ENCODE measurements at places on chromosomes 5 and 9. TPM values are rescaled to one million over a fixed set of nuclear protein-coding genes. Genes with fewer than 3 reads are reported as not detected.

GRCh38 chr5:138611678-138612218, 36.5 kb upstream of the HSPA9 start:
- DNase-seq, result peak; percentile 55

- no peak for DNase-seq
These were observed 326 bp downstream of the RIGI start for GRCh38 chr9:32525709-32526030.

Gene MCTP1
- 4.8 TPM for polyA plus RNA-seq

GRCh38 chr5:98455665-98456064, 317.8 kb upstream of the RGMB start:
- no peak for DNase-seq

GRCh38 chr9:78899006-78899405, 602.1 kb downstream of the PSAT1 start:
- DNase-seq, result no peak

Gene IRX2
- 70.7 TPM for polyA plus RNA-seq

Gene TPPP
- 6.9 TPM for polyA plus RNA-seq

DNA sequence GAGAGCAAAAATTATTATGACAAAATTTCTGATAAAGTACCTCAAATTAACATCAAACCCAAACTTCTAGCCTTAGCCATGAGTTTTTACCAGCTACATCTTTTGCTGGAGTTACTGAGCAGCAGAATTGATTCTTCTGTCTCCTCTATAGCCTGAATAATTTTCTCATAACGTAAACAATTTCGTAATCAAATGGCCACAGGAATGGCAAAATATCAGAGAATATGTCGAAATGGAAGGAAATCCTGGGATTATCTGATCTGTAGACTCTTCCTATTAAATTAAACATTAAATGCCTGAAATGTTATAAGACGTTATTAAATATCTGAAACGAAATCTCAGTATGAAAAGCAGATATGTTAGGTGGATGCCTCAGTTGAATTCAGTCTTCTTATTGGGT, 41.1 kb downstream of the LURAP1L start:
- no peak for DNase-seq

- no peak for DNase-seq
These were observed 52.5 kb downstream of the TRIP13 start for GRCh38 chr5:944992-945685.

DNA sequence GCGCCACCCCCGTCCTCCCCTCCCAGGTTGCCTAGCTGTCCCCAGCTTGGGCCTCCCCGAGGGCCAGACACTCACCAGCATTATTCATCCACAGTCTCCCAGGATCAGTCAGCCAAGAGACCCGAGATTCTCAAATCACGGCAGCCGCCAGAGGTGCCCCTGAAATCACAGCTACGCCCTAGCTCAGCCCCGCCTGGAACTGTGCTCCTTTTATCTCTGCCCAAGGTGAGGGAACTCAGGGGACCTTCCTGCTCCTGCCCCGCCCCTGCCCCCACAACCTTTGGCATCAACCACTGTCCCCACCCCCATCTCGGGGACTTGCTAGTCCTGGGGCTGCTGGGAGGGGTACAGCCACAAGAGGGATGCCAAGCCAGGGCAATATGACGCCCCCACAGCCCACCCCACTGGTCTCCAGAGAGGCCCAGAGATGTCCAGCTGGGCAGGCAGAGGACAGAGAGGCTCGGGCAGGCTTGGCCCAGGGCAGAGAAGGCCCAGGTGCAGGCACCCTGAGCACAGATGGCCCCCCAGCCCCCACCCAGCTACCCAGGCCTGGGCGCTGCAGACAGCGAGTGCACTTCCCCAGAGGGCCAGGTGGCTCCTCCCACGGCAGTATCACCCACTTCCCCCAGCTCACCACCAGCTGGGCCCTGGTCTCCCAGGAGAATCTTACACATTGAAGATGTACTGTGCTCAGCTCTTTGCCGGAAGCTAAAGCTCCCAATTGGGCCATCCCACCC, at the start of gene FUT7:
Gene FUT7, minus strand, starts transcription at position 185 of the 737 bp plus-strand sequence. Its CDS starts 97 bp downstream, at position 88.
- DNase-seq, result no peak

DNA sequence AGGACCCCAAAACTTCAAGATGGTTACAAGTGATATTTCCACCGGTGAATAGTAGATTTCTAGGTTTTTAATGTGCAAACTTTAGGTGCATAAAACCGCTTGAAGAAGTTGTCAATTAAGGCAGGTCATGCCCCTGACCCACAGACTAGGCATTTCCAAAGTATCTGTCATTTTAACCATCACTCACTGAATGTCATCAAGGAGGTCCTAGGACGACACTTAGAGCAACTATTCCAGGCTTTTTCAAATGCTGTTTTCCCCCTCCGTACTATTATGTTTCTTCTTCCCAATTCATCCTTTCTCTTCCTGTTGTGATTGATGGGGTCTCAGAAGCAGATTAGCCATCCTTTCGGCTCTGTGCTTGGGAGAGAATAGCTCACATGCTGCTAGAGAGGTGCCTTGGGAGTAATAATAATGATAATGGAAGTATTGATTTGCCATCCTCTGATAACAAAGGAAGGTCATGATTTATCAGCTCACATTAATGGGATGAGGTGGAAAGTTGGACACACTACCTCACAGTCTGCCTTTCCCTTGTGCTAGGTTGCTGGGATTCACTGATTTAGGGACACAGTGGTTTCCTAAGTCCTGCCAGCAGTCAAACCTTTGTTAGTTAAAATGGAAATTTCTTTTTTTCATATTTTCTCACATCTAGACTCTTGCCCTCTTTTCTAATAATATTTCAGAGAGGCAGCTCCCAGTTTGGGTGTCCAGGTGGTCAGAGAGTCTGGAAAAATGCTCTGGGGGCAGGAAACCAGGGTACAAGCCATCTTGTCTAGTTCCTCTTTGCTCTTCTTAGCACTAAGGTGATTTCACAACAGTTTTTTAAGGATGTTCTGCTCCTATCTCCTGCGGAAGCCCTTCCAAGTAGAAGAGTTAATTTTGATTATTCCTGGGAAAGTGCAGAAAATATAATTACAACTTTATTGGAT, 67.0 kb downstream of the PTTG1 start:
- no peak for DNase-seq

GRCh38 chr9:134560206-134560605, 81.4 kb upstream of the COL5A1 start:
- DNase-seq, result no peak

Gene PTGDS
- polyA plus RNA-seq, result 21.9 TPM

GRCh38 chr5:110038297-110038997, 348.7 kb downstream of the MAN2A1 start:
- no peak for DNase-seq

DNA sequence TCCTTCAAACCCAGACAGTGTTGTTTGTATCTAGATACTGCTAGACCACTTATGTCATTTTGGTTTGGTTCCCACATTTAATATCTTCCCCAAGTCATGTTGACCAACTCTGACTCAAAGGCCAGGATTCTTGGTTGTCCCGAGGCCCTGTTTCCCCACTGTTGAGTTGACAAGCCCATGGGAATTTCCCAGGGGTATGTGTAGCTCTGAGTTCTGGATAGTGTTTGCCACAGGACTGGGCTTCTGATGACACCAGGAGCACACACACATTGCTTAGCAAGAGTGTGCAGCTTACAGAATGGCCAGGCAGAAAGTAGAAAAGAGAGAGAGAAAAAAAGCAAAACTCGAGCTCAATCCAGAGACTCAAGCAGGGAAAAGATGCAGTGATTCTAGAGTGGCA, 214.4 kb downstream of the NXNL2 start:
- DNase-seq, result no peak

DNA sequence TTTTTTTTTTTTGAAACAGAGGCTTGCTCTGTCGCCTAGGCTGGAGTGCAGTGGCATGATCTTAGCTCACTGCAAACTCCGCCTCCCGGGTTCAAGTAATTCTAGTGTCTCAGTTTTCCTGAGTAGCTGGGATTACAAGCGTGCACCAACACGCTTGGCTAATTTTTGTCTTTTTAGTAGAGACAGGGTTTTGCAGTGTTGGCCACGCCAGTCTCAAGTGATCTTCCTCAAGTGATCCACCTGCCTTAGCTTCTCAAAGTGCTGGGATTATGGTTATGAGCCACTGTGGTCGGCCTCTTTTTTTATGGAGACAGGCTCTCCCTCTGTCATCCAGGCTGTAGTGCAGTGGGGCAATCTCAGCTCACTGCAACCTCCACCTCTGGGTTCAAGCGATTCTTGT, 82.9 kb downstream of the RAB24 start:
- no peak for DNase-seq

GRCh38 chr9:134401391-134401790, 75.1 kb downstream of the RXRA start:
- no peak for DNase-seq

Gene TMEM215
- polyA plus RNA-seq, result not detected

Gene DDX4
- polyA plus RNA-seq, result not detected

DNA sequence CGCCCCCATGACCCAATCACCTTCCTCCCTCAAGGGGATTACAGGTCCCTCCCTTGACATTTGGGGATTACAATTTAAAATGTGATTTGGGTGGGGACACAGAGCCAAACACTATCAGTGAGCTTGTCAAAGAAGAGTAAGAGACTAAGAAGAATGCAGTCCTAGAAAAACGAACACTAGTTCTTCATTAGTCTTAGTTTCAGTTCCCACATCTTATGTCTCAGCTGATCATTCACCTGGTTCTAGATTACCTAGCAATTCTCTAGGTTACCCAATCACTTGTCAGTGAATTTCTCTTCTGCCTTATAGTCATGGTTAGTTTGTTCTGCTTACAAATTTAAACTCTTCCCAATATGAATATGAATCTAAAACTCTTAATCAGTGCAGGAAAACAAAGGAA, 251.5 kb downstream of the COX7C start:
- no peak for DNase-seq

Gene IL33
- 163 TPM for polyA plus RNA-seq

- no peak for DNase-seq
These were observed 8.3 kb upstream of the SLC25A48 start for GRCh38 chr5:135826221-135826525.

DNA sequence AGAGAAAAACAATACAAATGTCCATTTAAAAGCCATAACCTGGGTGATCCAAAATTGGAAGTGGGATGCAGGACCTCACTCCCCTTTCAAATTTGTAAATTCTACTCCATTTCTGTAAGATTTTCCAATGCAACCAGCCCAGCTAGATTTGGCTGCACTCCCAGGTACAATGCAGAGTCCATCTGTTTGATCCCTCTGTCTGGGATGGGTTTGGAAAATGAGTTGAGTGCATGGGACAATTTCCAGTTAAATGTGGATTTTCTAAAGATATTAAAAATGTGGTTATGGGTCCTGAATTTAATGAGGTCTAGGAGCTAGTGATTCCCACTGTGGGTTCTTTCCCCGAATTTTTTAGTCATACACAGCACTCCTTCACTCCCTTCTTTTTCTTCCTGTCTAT, 104.0 kb upstream of the ATP10B start:
- no peak for DNase-seq

Gene RPL12
- polyA plus RNA-seq, result 2,137 TPM

Gene NPR3
- 37.6 TPM for polyA plus RNA-seq

- no peak for DNase-seq
These were observed 566 bp upstream of the FOCAD start for GRCh38 chr9:20683351-20684034.

Gene CCL27
- not detected for polyA plus RNA-seq

DNA sequence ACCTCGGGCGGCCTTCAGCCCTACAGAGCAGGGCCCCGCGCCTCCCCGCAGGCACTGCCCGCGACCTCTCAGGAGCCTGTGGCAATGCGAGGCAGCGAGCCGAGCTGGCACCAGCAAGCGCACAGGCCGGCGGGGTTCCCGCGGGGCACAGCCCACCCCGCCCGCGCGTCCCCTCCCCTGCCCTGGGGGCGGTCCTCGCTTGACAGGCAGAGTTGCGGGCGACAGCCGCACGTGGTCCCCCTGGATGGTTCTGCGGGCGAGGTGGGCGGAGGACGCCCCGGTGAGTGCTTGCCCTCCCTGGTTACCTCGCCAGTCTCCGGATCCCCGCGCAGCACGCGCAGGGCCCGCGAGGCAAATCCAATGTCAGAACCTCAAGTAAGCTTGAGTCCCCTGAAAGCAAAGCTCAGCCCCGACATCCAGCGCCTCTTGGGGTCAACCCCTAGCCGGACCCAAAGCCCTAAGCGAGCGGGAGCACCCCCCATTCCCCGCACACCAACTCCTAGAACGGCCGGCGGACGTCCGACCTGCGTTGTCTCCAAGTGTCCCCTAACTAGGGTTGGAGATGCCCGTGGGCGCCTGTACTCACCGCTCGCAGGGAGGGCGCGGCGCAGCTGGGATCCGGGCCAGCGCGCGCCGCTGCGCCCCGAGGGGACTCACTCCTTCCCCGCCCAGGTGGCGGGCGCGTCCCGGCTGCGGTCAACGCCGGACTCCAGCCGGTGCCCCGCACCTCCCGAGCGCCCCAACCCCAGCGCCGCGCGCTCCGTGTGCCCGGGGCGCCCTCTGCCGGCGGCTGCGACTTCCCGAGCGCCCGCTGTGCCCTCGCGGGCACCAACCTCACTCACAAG, at the start of gene DRD1:
Gene DRD1, minus strand, starts transcription at position 123 of the 845 bp plus-strand sequence. CDS start 1,083 bp downstream, outside the sequence.
- peak; percentile 17 for DNase-seq

GRCh38 chr5:177611446-177612214, 11.7 kb downstream of the B4GALT7 start:
- no peak for DNase-seq

Gene F12
- polyA plus RNA-seq, result not detected

Gene HOMER1
- polyA plus RNA-seq, result 14.0 TPM

DNA sequence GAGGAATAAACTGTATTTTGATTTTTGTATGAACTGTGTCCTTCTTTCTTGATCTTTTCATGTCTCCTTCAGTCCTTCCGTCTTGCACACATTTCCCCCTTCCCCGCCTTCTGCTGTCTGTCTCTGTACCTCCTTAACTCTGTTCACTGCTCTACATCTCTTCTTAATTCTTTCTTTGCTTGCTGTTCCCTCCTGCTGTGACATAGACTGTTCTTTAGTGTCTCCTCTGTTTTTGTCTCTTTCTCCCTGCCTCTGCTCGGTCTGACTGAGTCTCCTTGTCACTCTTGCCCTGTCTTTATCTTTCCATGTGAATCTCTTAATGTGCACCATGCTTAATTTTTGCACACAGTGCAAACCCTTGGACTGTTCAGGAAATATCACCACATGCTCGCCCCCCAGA, 113.0 kb downstream of the TRIM32 start:
- no peak for DNase-seq

DNA sequence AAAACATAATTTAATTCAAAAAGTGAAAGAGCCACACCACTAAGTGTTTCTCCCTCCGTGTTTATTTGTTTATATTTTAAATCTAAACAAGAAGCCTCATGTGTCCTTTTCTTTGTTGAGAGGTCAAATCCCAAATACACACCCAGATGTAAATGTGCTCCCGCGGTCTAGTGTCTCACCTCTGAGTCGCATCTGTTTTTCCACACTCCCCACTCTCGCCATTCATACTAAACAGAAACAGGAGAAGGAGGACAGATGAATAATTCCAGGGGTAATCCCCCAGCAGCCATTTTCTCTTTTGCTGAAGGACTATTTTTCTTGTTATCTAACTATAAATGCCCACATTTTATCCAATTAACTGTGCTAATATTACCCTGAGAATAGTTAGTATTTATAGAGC, 361.6 kb upstream of the RIOK2 start:
- no peak for DNase-seq

DNA sequence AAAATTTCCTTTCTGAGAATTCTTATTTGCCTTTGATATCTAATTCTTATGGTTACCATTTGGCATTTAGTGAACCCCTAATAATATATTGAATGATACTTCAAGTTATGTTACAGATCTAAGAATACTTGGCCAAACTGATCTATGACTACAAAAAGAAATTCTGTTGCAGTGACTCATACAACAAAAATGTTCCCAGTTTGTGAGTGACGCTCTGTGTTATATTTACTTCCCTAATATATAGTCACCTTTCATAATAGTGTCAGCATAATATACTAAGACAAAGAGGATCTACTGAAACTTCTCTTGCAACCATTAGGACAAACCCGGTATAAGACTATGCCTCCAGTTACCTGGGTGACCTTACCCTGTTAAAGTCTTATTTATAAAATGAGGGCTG, 216.9 kb upstream of the TLX3 start:
- no peak for DNase-seq

Gene EPB41L4B
- 13.0 TPM for polyA plus RNA-seq

All from right lung (tissue), 10 donors.